Fibroblast of skin of abdomen (primary cell): ENCODE measurements at places on chromosomes 3 and 15.
A peak's percentile ranks its signal among the peaks of the same experiment; 100 is the strongest.

- no peak for DNase-seq
Observed at GRCh38 chr15:91857224-91857585, 3.7 kb downstream of the SLCO3A1 start.

- peak; percentile 73 for DNase-seq
Observed at GRCh38 chr3:108406661-108407206, 103.7 kb downstream of the MYH15 start.

DNA sequence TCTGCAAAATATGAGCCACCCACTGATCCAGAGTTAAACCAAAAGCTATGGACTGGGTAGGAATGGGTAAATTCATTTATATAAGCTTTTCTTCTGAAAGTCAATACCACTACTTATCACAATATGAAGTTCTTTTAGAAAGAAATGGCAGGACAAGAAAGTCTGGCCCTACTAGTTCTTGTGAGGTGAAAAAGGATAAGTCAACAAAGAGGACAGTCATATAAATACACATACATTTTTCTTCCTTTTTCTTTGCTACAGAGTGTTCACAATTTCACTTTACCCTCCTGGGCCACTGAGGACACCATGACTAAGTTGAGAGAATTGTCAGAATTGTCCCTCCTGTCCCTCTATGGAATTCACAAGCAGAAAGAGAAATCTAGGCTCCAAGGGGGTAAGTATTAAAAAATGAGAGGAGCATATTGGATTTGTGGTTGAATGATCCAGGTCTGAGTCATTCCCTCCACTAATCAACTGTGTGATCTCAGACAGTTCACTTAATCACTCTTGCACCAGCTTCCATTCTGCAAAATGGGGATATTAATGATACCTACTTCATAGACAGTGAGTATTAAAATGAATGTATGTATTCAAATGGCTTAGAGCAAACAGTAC, 27.6 kb downstream of the ACP3 start:
- DNase-seq, result peak; percentile 49

GRCh38 chr3:79263423-79263822, 504.4 kb downstream of the ROBO1 start:
- DNase-seq, result no peak

- DNase-seq, result no peak
Observed at GRCh38 chr3:171688002-171688401, 122.3 kb downstream of the PLD1 start.

- no peak for DNase-seq
Observed at GRCh38 chr3:160587105-160587504, 21.7 kb upstream of the KPNA4 start.

- no peak for DNase-seq
Observed at GRCh38 chr3:117958027-117958426, 1076.6 kb downstream of the IGSF11 start.

GRCh38 chr15:92637626-92638025, 17.9 kb downstream of the FAM174B start:
- no peak for DNase-seq

DNA sequence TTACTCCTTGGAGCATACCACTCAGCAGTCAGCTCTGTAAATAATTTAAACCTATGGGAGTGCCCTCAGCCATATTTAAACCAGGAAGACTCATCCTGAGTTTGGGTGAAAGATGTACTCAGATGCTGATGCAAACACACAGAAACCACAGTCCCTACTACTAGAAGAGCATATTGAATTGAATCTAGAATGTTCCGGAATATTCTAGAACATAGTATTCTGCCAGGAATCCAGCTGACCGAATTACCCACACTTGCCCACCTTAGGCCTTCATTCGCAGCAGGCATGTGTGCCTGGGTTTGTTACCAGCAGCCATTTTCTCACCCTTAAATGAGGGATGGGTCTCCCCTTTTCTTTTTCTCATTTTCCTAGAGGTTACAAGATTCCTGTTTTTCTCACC, 202.4 kb upstream of the ICE2 start:
- peak; percentile 14 for DNase-seq

GRCh38 chr3:79902151-79902550, 134.4 kb upstream of the ROBO1 start:
- DNase-seq, result no peak

GRCh38 chr3:174986685-174987084, 127.6 kb downstream of the NAALADL2 start:
- peak; percentile 42 for DNase-seq

DNA sequence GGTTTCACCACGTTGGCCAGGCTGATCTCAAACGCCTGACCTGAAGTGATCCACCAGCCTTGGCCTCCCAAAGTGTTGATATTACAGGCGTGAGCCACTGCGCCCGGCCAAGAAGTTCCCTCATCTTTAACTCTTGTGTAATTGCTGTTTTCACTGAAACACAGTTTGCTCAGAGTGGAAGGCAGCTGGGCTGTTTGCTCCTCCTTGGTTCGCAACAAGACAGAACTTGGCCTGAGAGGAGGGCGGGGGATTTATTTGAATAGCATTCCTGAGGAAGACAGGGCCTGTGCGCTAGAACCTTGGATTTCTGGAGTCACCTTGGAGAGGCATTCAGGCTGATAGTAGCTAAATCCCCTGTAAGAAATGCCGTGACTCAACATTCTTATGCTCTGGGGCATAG, 226.7 kb upstream of the MCTP2 start:
- DNase-seq, result no peak

GRCh38 chr3:49445391-49445790, 16.3 kb upstream of the NICN1 start:
- no peak for DNase-seq

GRCh38 chr15:69979783-69980182, 117.9 kb downstream of the TLE3 start:
- no peak for DNase-seq

- DNase-seq, result peak; percentile 61
Observed at GRCh38 chr3:190116551-190117067, 4.1 kb downstream of the P3H2 start.
